NCI-H1048 (cell line): ENCODE measurements at places on chromosomes 3 and 15.

- no peak for DNase-seq
These were observed 567 bp downstream of the ADAMTS9 start for GRCh38 chr3:64687086-64687780.

DNA sequence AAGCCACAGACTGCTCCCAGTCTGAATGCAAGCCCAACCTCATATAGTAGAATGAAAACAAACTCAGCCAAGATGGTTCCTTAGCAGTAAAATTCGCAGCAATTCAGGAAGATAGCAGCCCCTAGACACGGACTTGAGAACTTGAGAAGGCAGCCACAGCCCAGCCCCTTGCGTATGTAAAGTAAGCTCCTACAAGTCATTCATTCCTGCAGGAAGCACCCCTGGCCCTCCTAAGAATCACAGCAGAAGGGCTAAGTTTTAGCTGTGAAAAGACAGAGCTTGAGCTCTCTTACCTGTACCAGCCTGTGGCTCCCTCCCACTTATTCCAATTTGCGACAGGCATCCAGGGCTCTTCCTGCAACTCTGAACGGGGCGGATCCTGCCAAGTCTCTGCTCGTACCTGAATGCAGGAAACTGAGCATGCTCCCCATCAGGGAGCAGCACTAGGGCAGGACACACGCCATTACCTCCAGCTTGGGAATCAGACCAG is 136.4 kb downstream of the MAGI1 start:
- no peak for DNase-seq

DNA sequence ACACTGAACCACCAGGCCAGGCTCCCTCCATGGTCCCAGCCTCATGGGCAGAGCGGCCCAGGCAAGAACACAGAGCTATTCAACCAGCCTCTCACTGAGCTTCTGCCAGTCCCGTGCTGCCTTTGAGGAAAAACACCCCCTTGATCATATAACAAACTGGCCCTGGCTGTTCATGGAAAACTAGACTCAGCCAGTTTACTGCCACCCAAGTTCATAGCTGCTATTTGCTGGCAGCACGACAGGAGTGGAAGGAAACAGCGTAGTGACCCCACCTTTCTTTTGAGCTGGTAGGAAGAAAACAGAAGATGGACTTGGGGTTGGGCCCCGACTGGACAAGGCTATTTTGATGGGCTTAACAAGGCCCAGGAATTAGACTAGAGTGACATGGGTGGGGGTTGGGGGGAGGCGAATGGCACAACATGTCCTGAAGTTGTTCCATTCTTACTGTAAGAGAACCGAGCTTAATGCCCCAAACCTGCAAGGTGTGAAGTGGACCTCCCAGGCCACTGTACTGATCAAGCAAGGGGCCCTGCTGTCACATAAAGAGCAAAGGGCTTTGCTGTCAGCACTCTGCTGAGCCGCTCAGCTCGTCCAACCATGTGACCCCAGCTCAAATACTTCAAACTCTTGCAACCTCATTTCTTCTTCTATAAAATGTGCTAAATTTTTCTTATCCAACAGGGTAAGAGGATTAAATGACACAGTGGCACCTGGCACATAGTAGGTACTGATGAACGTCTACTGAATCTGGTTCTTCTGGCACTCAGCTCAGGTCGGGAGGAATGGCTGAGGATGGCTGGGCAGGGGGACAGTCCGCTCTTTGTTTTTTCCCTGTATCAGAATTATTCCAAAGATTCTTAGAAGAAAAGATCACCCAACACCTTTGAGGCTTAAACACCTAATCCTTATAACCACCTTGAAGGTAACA is 1.6 kb downstream of the FBXL22 start:
- no peak for DNase-seq

- DNase-seq = no peak
These were observed 119.4 kb upstream of the CGNL1 start for GRCh38 chr15:57256939-57257338.

DNA sequence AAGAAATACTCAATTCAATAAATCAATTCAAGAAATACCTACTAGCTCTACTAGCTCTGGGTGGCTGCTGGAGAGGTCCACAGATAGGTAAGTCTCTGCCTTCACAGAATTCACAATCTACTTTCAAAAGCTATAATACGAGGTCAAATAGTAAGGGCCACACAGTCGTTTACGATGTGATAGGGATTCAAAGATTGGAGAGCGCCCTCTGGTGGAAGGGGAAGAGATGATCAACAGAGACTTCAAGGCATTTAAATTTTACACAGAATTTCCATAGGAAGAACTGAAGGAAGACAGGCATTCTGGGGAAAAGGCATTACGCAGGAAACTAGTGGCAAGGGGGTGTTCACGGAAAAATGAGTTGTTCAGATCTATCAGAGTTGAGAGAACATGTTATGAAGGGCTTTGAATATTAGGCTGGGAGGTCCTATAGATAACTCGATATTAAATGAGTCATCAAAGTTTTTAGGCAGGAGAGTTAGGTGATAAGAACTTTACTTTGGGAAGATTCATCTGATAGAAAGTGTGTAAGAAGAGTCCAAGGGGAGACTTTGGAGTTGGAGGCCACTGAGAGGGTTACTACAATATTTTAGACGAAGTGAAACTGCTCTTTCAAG is 128.8 kb downstream of the FRMD5 start:
- peak; percentile 42 for DNase-seq

DNA sequence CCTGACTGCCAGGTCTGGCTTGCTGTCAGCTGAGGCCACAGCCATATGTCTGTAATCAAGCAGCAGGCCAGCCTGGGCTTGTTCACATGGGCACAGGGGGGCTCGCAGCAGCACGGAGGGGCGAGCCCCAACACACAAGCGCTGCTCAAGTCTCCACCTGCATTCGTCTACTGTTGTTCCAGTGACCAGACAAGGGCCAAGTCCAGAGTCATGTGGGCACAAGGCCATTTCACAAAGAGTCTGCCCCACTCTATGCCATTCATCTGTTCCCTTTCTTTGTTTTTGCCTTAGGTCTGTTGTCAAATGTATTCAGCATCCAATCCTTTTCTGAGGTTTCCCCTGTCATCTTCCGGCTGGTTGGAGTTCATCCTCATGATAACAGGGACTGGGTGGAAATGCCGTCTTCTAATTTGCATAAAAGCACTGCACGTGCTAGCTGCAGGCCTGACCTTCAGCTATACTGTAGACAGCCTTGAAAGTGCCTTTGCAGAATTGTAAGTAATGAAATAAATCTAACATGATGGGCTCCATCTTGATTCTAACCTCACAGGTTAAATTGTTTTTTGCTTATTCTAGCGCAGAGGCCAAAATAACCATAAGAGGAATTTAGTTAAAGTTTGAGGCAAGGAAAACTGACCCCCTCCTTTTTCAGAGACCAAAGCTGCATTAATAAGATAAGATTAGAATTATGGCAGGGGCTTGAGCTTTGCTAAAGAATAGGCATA is 28.6 kb upstream of the KBTBD12 start:
- no peak for DNase-seq

- no peak for DNase-seq
These were observed 22.6 kb upstream of the DUSP7 start for GRCh38 chr3:52078781-52079560.

- DNase-seq = no peak
These were observed 12.8 kb upstream of the SH3BP5 start for GRCh38 chr3:15345066-15345607.

DNA sequence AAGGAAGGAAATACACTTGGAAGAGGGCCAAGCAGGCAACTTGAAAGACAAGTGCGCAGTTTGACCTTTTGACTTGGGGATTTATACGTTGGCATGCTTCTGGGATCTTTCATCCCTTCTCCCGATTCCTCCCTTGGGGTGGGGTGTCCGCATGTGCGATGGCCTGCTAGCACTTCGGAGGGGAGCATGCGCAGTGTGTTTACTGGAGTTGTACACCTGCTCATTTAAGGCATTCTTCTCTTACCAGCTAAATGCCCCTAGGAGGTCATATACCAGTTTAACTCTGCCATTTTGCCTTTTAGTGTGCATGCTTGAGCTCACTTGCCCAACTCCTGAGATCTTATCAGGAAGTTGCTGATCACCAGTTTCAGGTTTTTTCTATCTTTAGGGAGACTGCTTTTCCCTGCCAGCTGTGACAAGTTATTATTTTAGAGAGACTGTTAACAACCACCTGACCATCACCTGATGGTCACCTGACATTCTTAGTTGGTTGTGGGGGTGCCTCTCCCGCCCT is 63.5 kb downstream of the BFSP2 start:
- no peak for DNase-seq

GRCh38 chr3:101685870-101686307 is 629 bp downstream of the RPL24 start:
- no peak for DNase-seq

GRCh38 chr3:172750069-172750367 is 508 bp upstream of the ECT2 start:
- no peak for DNase-seq
